ENCODE measurements at places on chromosomes 3 and 15.

DNA sequence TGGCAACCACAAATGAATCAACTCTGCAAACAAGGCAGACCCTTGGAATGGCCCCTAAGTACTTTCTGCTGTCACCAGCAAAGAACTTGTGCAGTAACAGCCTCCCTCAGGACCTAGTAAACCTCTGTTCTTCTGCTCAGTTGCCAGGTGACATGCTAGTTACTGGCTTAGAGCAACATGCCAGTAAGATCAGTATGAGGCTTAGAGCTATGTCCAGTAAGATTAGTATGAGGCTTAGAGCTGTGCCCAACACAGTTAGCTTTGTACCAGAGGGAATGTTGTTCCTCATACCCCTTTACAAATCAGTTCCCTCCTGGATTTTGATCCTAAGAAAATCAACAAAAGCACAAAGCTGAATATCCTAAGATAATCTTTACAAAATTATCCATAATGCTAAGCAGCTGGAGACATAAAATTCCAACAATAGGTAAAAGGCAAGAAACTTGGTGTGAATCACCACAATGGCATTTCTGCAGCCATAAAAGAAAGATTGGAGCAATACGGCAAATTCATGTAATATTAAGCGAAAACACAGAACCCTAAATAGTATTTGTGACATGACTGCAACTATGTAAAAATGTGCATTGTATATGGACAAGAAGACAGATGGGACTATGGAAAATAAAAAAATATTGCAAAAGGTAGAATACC, 107.3 kb upstream of the LPP start:
- no peak overlapping the region for H3K4me3 ChIP-seq
- H3K4me1 ChIP-seq: no peaks in the 10 kb centered on the region
- DNase-seq: no peak
- H3K27me3 ChIP-seq: no peaks in the 10 kb centered on the region

DNA sequence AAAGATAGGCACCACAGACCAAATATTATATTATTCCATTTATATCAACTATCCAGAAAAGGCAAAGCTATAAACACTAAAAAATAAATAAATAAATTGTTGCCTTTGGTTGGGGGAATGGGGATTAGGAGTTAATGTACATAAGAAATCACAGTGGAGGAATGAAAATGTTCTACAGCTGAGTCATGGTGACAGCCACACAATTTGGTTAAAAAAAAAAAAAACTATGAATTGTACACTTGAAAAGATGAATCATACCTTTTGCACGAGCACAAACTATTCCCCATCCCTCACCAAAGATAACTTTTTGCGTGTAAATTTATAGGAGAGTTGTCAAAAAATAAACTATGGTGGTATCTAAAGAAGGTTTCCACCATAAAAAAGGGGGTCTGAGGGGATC, 103.2 kb downstream of the TBC1D5 start:
- no peaks in the 10 kb centered on the region for H3K36me3 ChIP-seq
- no peak for DNase-seq
- no peak overlapping the region for H3K4me3 ChIP-seq
- peaks cover 7% of the 10 kb centered on the region for H3K4me1 ChIP-seq
- H3K27ac ChIP-seq: peak overlapping the region; percentile 82
- H3K27me3 ChIP-seq: no peaks in the 10 kb centered on the region

GRCh38 chr15:79170256-79170664, 79.7 kb upstream of the RASGRF1 start:
- H3K27ac ChIP-seq: no peak overlapping the region
- H3K27me3 ChIP-seq: no peaks in the 10 kb centered on the region
- no peak for DNase-seq
- H3K4me1 ChIP-seq: peaks cover 2% of the 10 kb centered on the region

DNA sequence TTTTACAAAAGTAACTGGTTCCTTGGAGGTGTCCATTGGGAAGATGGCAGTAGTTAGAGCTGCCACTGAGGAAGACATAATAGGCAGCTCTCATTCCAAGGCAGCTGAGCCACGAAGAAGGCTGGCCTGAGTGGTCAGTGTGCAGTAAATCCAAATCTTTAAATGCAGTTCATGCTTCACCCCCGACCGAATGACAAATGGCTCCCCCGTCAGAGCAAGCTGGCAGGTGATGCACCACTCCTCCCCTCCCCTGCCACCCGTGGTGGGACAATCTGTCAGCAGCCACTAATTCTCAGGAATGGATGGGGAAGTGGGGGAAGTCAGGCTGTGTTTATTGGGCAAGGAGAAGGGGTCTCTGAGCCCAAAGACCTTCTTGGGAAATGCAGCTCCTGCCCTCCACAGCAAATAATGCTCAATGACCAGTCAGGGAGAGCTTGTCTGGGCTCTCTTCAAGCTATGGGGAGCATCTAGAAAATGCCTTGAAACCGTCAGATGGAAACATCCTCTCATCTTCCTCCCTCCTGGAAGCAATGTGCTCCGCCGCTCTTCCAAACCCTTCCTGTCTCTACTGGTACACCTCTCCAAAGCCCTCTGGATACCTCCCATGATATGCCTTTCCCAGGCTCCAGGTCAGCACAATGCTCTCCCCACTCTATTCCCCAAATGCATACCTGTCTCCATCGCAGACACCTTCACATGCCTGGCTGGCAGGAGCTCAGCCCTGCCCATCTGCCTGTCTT, 65.4 kb downstream of the LIPC start:
- no peak overlapping the region for H3K4me3 ChIP-seq
- DNase-seq: no peak
- H3K4me1 ChIP-seq: no peaks in the 10 kb centered on the region
- H3K27ac ChIP-seq: no peak overlapping the region

DNA sequence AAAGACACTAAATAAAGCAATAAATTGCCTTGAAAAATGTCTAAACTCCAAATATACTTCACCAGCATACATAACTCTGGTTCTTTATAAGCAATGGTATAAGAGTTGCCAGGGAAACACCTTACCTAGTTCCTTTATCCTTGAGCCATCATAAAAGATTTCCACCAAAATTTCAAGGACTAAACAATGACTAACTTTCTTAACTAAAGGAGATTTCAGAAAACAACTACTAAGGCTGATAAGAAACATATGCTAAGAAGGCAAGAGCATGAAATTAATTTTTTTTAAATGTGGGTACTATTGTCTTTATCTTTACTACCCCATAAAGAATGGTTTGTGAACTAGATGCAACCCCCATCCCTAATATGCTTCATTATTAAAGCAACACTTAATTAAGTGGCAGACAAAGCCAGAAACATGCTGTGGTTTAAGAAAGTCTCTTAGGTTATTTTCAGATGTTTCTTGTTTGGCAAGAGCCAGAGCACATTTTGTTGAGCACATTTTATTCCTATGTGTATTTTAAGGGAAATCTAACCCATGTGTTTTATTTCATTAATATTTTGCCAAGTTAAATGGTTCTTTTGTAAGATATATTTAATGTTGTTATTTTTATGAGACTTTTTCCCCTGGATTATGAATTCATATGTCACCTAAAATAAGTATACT, 17.4 kb upstream of the VEPH1 start:
- no peaks in the 10 kb centered on the region for H3K36me3 ChIP-seq
- no peak overlapping the region for H3K4me3 ChIP-seq
- H3K27me3 ChIP-seq: no peaks in the 10 kb centered on the region
- H3K4me1 ChIP-seq: no peaks in the 10 kb centered on the region
- H3K27ac ChIP-seq: peak overlapping the region; percentile 15
- no peak for DNase-seq

- H3K4me3 ChIP-seq: peak overlapping the region; percentile 86
- peak overlapping the region; percentile 99 for H3K27ac ChIP-seq
- DNase-seq: peak; percentile 21
- no peaks in the 10 kb centered on the region for H3K27me3 ChIP-seq
Observed at GRCh38 chr3:67655364-67656121, 1.1 kb upstream of the SUCLG2 start.

- H3K27me3 ChIP-seq: no peaks in the 10 kb centered on the region
- no peak overlapping the region for H3K4me3 ChIP-seq
Observed at GRCh38 chr3:12142476-12142875, 16.2 kb downstream of the TIMP4 start.

- no peak overlapping the region for H3K27ac ChIP-seq
- H3K27me3 ChIP-seq: no peaks in the 10 kb centered on the region
- no peaks in the 10 kb centered on the region for H3K4me1 ChIP-seq
- H3K36me3 ChIP-seq: peaks cover 20% of the 10 kb centered on the region
- H3K4me3 ChIP-seq: no peak overlapping the region
- DNase-seq: no peak
Observed at GRCh38 chr15:50307799-50308198, 42.3 kb upstream of the HDC start.

- no peak overlapping the region for H3K4me3 ChIP-seq
- no peak for DNase-seq
- no peaks in the 10 kb centered on the region for H3K27me3 ChIP-seq
Observed at GRCh38 chr3:149435996-149436885, 38.3 kb upstream of the TM4SF4 start.

- H3K4me3 ChIP-seq: no peak overlapping the region
- DNase-seq: no peak
- no peaks in the 10 kb centered on the region for H3K27me3 ChIP-seq
- no peak overlapping the region for H3K27ac ChIP-seq
- H3K4me1 ChIP-seq: no peaks in the 10 kb centered on the region
Observed at GRCh38 chr3:101072300-101072699, 79.1 kb upstream of the ABI3BP start.

- no peaks in the 10 kb centered on the region for H3K4me1 ChIP-seq
- H3K4me3 ChIP-seq: peak overlapping the region; percentile 2
- H3K27me3 ChIP-seq: no peaks in the 10 kb centered on the region
- DNase-seq: no peak
- H3K36me3 ChIP-seq: no peaks in the 10 kb centered on the region
Observed at GRCh38 chr3:5250467-5251195, 63.1 kb downstream of the EDEM1 start.

- H3K36me3 ChIP-seq: no peaks in the 10 kb centered on the region
- DNase-seq: no peak
- no peak overlapping the region for H3K27ac ChIP-seq
- H3K4me1 ChIP-seq: no peaks in the 10 kb centered on the region
- no peaks in the 10 kb centered on the region for H3K27me3 ChIP-seq
Observed at GRCh38 chr3:9130345-9131305, 118.8 kb downstream of the SRGAP3 start.
